ENCODE measurements at places on chromosomes 7 and 10.
A peak's percentile ranks its signal among the peaks of the same experiment; 100 is the strongest.

- DNase-seq = no peak
Observed at GRCh38 chr10:29114141-29114540, 174.7 kb upstream of the LYZL1 start.

DNA sequence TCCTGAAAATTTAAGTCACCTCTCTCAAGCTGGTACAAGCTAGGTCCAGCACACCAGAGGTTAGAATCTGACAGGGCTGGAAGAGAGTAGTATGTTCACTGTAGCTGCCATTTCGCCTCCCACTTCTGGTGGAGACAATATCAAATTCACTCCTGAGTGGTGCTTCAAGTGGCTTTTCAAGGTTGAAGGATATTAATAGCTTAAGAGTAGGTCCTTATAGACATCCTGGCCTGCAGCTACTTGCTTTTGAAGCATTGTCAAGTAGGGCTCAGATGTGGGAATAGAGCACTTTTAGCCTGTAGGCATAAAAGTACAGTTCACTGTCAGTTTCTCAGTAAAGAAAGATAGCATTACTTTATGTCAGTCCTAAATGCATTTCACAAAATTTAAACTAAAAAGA lies 270.5 kb upstream of the PLPP4 start:
- DNase-seq = no peak

DNA sequence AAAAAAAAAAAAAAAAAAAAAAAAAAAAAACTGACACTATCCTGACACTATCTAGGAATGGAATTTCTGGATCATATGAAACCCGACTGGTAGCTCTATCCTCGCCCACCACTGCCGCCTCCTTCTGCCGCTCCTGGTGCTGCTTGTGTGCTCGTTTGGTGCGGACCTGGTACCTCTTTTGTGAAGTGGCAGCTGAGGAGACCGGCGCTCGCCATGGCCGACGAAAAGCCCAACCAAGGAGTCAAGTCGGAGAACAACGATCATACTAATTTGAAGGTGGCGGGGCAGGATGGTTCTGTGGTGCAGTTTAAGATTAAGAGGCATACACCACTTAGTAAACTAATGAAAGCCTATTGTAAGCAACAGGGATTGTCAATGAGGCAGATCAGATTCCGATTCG lies 130.6 kb downstream of the SEPTIN14 start:
- no peak for DNase-seq

DNA sequence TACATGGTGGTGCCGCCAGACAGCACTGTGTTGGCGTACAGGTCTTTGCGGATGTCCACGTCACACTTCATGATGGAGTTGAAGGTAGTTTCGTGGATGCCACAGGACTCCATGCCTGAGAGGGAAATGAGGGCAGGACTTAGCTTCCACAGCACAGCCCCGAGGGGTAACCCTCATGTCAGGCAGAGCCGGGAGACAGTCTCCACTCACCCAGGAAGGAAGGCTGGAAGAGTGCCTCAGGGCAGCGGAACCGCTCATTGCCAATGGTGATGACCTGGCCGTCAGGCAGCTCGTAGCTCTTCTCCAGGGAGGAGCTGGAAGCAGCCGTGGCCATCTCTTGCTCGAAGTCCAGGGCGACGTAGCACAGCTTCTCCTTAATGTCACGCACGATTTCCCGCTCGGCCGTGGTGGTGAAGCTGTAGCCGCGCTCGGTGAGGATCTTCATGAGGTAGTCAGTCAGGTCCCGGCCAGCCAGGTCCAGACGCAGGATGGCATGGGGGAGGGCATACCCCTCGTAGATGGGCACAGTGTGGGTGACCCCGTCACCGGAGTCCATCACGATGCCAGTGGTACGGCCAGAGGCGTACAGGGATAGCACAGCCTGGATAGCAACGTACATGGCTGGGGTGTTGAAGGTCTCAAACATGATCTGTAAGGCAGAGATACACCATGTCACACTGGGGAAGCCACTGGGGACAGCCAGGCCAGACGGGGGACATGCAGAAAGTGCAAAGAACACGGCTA lies 104.6 kb upstream of the TNRC18 start:
- no peak for DNase-seq

- DNase-seq = no peak
Observed at GRCh38 chr7:55573234-55573900, 1.1 kb upstream of the VOPP1 start.

GRCh38 chr10:118768041-118768919 lies 13.5 kb upstream of the CACUL1 start:
- no peak for DNase-seq

DNA sequence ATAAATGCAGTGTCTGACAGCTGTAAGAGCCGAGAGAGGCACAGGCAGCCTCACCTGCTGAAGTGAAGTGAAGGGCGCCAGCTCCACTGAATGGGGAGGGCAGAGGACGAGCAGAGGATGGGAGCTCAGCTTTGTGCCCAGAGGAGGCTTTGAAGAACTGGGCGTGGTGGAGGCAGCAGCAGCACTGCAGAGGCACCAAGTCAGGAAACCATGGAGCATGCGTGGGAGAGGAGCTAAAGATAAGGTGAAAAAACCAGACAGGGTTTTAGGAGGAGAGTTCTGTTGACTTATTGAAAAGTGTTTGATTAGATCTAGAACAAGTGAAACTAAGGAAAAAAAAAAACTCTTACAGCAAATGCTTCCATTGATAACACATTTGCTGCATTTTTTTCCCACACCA lies 216.4 kb downstream of the CXCL12 start:
- DNase-seq = no peak

DNA sequence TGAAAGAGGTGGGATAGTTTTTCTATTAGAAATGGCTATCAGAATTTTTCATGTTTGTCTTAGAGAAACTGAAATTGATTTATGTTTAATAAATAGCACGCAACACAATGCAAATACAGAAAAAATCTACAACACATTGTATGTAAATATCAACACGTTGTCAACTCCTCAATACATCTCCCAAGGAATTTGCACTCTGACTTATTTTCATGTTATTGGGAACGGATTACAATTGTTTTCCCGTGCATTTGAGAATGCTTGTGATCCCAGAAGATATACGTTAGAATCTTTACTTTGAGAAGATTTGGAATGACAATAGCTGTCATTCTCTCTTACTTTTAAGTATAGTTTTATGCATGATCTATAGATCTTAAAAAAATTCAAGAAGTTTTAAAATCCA lies 313.8 kb upstream of the AKR1E2 start:
- no peak for DNase-seq

DNA sequence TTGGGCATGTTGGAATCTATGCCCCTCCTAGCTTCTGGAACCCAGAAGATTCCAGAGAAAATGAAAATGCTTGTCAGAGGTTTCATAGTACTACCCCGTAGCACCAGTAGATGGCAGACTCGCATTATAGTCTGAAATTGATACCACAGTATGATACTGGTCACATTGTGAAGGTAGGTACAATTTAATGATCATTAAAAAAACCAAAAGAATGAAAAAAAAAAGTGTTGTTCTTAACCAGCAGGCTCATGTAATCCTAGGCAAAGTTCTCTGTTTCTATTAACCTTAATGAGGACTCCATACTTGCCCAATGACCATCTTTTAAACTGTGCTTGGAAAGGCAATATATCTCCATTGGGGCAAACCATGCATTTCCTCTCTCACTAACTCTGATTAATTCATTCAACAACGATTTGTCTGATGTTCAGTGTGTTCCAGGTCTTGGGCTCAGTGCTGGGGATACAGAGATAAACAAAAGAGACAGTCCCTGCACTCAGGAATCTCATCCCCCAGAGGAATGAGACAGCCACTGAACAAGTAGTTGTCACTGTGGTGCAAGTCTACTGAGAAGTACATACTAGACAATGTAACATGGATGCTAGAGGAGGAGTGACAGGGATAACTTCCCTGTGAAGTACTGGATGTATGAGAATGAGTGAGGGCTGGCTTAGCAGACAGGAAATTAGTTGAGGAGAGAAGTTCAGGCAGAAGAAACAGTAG lies 223.5 kb upstream of the PHYHIPL start:
- DNase-seq = peak; percentile 33

- no peak for DNase-seq
Observed at GRCh38 chr7:101112233-101112632, 14.7 kb upstream of the SERPINE1 start.

DNA sequence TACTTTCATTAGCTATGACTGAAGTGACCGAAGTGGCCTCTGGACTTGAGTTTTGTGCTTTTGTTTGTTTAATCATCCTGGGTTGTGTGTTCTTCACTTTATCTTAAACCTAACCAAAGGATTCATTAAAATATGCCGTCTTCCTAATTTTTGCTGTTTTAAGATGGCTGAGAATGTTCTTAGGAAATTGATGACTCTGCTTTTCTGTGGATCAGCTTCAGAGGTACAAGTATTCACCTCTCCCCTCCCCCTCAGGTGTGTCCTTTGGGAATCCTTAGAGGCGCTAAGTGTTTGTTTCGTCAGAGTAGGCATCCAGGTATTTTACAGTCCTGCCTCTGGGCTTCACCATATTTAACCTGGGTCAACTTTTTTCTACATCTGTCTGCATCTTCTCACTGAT lies 1.1 kb downstream of the CCDC126 start:
- no peak for DNase-seq

GRCh38 chr7:82035456-82035855 lies 265.6 kb upstream of the HGF start:
- DNase-seq = no peak

GRCh38 chr7:98038731-98039130 lies 48.7 kb upstream of the OCM2 start:
- DNase-seq = no peak

DNA sequence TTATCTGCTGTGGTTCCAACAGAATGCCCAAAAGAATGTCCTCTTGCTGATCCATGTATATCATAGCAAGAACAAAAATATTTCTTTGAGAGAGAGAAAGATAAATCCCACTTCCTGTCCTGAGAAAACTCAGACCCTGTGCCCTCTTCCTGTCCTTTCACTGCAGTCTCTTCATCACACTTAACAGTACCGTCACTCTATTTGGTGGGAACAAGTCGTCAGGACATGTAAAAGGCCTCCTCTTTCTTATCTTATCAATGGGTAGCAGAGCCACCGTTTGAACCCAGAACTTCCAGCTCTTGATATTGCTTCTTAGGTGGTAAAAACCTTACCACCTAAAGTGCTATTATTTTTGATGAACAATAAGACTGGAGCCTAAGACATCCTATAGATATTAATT lies 43.9 kb downstream of the CHRM2 start:
- no peak for DNase-seq

DNA sequence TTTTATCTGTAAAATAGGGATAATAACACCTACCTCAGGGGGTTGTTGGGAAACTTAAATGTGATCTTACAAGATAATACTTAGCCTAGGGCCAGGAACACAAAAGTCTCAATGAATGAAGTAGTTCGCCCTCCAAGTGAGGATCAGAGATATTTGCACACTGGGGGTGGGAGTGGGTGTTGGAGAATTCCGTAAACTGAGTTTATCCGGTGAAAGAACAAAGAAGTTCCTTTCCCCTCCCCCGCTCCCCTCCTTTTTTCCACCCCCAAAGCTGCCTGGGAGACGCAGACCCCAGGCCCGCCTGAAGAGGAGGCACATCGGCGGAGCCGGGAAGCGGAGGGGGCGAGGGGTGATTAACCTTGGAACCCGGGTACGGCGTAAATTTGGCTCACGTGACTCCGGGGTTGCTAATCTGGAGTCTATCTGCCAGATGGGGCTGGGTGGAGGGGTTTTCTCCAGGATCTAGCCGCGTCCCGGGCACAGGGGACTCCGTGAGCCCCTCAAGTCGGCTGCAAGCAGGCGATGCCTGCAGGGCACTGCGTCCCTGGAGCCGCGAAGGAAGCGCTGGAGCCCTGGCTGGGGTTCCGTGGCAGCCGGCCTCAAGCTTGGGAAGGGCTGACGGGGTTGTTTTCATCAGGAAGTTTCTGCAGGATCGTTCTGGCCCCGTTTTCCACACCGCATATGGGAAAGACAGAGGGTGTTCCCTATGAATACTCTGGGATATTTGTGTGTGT lies 1.4 kb upstream of the PODXL start:
- DNase-seq = peak; percentile 34

DNA sequence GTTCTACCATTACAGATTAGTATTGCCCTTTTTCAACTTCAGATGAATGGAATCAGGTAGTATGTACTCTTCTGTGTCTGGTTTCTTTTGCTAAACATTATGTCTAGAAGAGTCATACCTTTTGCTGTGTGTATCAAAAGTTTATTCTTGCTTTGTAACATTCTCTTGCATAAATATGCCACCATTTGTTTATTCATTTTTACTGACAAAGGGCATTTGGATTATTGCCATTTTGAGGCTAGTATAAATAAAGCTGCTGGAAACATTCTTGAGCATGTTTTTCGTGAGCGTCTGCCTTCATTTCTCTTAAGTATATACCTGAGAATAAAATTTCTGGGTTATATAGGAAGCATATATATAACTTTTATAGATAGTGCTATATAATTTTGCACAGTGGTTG lies 121.7 kb upstream of the CSTF2T start:
- DNase-seq = no peak

GRCh38 chr7:143286522-143286890 lies 1.6 kb upstream of the CASP2 start:
- no peak for DNase-seq

DNA sequence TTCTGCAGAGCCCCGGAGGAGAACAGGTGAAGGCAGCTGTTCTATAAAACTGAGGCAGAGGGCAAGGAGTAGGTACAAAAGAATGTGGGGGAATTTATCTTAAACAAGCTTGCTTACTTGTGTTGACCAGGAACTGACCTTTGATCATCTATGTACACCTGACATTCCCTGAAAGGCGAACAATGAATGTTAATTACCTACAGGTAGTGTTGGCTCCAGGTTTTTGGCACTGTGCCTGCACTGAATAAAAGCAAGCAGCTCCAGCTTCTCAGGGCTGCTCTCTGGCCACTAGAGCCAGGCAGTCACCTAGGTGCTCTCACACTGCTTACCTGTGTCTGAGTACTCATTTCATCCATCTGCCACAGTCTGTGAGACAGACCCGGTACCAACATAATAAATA lies 87.0 kb downstream of the RAPGEF5 start:
- DNase-seq = no peak

DNA sequence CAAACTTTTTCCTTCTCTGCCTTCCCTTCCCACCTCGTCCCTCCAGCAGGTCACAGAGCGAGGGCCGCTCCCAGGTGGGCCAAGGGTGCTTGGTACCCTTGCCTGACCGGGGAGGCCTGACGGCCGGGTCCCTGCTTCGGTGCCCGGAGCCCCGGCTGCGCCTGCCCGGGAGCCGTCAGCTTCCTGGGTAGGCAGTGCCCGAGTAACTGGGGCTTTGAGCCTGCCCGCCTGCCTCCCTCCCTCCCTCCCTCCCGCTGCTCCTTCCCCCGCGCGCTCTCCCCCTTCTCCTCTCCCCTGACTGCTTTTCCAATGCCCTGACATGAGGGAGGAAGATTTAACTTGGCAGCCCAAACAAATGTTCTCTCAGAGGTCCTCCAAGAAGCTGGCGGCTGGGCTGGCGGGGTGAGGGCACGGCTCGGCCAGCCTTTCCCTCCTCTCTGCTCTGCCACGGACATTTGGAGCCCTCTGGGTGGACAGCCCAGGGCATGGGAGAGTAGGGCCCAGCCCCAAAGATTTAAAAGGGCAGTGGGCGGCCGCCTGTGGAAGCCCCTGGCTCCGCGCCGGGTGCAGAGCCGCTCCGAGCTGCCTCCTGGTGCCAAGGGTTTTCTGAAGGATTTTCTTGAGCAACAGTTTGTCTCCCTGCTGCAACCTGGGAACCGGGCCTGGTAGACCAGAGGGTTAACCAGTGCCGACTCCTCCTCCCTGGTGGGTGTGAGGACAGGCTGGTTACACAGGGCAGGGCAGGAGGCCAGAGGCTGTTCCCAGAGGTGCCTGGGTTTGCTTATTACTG lies 2.0 kb downstream of the ZMIZ1 start:
- DNase-seq = peak; percentile 28

Measured in NCI-H1694 treated with DMSO at 0.1 percent for 48 hours (cell line).